Ovary (tissue), 10 donors: ENCODE measurements at places on chromosomes 1 and 21. TPM values are rescaled to one million over a fixed set of nuclear protein-coding genes. Genes with fewer than 3 reads are reported as not detected.
A peak's percentile ranks its signal among the peaks of the same experiment; 100 is the strongest.

GRCh38 chr1:42815941-42816584 is 859 bp upstream of the ERMAP start:
- peak; percentile 19 for DNase-seq

CTBS gene
- 11.9 TPM for total RNA-seq

DNA sequence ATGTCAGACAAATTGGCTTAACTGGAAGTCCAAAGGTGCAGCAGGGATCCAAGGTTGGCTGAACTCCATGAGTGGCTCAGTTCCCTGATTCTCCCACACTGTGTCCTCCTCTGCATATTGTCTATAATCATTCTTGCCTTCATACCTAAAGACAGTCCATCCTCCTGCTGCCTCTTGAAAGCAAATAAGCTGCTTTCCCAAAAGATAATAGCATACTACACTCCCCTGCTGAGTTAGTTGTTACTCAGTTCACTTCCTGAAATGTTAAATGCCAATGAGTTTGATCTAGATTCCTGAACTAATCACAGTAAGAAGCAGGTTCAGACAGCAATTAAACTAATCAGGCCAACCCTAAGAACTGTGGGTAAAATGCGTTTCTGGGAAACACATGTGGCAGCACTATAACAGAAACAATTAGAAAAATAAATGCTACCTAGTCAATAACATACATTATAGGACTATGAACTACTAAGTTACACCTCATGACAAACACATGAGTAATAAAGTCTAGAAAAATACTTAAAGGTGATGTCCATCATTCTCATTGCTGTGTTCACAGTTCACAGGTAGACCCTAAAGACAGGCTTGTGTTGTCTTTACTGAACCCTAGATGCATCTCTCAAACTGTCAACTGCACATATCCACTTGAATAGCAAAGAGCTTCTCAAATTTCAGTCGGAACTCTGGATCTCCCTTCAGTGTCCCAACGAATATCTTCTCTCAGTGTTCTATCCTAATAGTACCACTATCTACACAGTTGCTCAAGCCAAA is 50.8 kb upstream of the BOLA1 start:
- DNase-seq = no peak

SLAMF7 gene
- total RNA-seq = 3.7 TPM

DNA sequence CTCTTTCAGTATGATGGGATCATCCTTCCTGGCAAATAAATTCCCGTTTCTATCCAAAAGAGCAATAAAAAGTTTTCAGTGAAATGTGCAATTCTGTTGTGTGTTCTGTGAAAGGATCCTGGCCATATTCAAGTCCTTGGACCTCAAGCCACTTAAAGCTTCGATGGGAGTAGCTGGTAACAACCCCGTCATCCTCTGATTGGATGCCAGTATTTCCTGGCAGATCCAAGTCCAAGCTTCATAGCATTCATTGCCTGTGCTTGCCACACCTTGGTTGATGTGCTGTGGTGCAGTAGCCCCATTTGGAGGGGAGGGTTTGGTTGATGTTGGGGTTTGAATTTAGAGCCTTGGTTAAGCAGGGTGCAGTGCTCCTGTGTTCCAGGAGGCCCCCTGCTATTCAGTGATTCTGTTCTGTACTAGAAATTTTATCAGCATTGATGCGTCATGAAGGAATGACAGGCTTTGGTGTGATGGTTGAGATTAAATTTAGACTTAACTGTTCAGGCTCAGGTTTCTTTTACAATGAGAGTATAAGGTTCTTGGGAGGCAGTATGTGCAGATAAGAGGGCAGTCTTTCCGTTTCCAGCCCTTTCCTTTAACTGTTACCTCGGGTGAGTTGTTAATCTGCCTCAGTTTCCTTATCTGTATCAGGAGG is 4.9 kb downstream of the RPL11 start:
- DNase-seq = no peak

DNA sequence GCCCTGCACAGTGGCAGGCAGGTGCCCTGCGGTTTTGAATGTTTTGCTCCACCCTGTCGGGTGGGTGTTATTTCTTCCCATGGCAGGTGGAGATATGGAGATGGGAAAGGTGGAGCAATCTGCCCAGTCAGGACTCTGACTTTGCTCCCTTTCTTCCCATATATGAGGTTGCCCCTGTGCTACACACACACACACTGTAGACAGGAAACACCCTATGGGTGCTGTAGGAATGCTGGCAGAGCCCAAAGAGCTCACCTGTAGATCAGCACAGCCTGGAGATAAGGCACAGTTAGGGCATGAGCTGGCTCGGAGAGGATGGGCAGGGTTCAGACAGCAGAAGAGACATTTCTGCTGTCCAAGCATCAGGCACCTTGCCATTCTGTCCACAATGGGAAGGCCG is 246.0 kb upstream of the AJAP1 start:
- no peak for DNase-seq

CLK2 gene
- total RNA-seq = 60.9 TPM

F11R gene
- 36.2 TPM for total RNA-seq

DNA sequence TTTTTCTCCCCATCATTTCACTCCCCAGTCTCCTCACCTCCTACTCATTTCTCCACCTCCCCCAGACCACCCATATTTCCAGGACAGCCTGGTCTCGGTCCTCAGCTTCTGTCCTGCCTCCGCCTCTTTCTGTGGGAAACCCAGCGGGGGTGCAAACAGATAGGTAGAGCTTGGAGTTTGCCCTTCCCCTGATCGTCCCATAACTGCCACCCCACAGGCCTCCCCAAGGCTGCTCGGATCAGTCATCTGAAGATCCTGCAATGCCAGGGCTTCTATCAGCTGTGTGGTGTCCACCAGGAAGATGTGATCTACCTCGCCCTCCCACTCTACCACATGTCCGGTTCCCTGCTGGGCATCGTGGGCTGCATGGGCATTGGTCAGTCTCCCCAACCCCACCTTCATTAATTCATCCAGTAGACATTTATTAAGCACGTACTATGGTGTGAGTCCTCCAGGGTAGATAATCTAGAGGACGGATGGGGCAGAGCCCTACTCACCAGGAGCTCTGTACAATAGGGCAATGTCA is 1.7 kb downstream of the SLC27A3 start:
- DNase-seq = peak; percentile 28

DNA sequence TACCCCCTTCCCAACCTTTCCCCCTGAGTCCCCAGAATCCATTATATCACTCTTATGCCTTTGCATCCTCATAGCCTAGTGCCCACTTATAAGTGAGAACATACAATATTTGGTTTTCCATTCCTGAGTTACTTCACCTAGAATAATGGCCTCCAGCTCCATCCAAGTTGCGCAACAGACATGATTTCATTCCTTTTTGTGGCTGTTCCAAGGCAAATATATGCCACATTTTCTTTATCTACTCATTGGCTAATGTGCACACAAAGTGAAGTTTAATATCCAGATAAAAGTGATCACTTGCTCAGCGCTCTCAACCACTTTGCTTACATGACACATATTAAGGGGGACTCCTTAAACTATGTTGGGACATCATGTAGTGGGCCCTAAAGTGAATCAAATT is 72.4 kb upstream of the TIAM1 start:
- no peak for DNase-seq

GRCh38 chr1:21801100-21801499 is 11.0 kb upstream of the LDLRAD2 start:
- DNase-seq = no peak

UMODL1 gene
- total RNA-seq = 2.2 TPM

GRCh38 chr1:16180291-16180824 is 24.5 kb upstream of the EPHA2 start:
- no peak for DNase-seq

FGR gene
- 14.1 TPM for total RNA-seq

GRCh38 chr1:31372751-31373055 is 173 bp downstream of the FABP3 start:
- DNase-seq = peak; percentile 26

GJA9 gene
- total RNA-seq = not detected

FCN3 gene
- total RNA-seq = 2.4 TPM

DNA sequence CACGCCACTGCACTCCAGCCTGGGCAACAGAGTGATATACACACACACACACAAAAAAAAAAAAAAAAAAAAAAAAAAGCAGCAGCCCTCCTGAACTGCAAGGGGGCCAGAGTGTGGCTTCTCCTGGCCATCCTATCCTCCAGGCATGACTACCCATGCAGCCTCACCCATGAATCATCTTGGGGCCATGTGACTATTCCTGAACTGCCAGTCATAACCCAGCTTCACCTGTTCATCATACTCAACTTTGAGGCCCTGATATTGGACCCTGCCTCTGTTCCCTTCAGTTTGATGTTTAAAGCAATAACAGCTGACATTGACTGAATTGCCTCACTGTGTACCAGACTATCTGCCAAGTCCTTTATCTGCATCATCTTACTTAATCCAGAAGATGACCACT is 2.8 kb upstream of the HPCAL4 start:
- DNase-seq = no peak

DNA sequence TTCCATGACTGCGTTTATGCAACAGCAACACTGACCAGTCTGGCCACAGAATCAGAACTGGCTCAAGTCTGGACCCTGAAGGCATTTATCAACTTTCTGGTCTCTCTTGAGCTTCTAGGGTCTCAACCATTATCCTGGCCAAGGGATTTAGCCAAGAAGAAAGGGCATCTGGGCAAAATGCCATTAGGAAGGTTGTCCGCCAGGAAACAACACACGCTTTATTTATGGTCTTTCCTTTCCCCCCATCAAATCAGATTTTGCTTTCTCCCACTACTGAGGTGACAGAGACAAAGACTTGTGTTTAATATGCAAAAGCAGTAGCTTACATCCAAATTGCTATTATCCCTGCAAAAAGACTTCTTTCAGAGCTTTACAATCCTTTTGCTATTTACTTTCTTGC is 81.6 kb upstream of the PPP2R5A start:
- no peak for DNase-seq

DNA sequence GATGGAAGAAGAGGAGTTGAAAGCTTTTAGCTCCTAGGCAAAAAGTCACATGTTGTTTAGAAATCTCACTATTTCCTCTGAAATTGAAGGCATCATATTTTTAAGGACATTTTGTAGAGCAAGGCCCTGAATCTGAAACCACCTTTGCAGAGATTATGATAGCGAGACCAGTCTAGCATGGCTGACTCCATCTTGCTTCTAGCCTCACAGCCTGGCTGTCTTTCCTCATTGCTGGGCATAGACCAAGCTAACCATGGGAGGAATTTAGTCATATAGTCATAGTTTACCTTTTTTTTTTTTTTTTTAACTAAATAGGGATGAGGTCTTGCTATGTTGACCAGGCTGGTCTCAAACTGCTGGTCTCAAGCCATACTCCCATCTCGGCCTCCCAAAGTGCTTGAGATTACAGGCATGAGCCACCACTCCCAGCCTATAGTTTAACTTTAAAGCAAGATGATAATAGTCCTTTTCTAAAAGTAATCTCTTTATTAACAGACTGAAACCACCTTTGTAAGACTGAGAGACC is 42.2 kb upstream of the ZNF326 start:
- DNase-seq = no peak
